ENCODE measurements at places on chromosomes 3 and 15.

- no peak for DNase-seq
These were observed 197.7 kb upstream of the GBE1 start for GRCh38 chr3:81958972-81959640.

GRCh38 chr15:97840501-97840900 is 120.0 kb upstream of the ARRDC4 start:
- DNase-seq, result no peak

DNA sequence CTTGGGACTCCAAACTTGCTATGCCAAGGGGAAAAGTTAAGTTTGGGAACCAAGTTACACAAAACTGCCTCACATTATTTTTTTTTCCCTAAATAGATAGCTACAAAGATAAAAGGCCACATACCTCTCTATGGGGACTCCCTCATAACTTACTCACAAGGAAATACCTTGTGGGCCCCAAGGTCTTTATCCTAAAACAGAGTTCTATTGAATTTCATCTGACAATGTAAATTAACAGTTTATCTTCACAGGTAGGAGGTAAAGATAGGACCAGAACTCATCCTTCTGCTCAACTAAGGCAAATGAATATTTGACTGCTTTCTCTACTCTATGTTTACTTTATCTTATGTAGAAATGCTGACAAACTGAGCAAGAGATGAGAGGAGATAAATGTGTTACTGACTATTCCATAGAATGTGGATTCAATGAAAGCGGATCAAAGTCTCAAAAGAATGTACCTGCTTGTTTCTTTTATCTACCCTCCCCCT is 1278.0 kb downstream of the OTOL1 start:
- no peak for DNase-seq

GRCh38 chr3:177284383-177284881 is 87.2 kb upstream of the TBL1XR1 start:
- no peak for DNase-seq

DNA sequence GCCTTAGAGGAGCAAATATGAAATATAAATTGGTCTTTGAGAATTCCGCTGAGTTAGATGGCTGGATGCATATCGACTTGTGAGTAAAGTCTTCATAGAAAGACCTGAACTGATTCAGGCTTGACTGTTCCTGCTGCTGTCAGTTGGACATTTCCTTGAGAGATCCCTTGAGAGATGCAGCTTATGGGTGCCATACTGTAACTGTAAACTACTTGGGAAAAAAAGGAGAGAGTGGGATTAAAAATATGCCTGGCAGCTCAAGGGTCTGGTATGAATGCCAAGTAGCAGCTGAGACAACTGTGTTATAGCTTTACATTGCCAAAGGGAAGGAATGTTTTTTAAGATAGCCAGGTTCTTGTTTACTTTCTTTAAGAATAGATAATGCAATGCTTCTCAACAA is 926.6 kb downstream of the EPHA3 start:
- no peak for DNase-seq

- DNase-seq, result no peak
These were observed 47.2 kb downstream of the PPARG start for GRCh38 chr3:12336099-12336498.

DNA sequence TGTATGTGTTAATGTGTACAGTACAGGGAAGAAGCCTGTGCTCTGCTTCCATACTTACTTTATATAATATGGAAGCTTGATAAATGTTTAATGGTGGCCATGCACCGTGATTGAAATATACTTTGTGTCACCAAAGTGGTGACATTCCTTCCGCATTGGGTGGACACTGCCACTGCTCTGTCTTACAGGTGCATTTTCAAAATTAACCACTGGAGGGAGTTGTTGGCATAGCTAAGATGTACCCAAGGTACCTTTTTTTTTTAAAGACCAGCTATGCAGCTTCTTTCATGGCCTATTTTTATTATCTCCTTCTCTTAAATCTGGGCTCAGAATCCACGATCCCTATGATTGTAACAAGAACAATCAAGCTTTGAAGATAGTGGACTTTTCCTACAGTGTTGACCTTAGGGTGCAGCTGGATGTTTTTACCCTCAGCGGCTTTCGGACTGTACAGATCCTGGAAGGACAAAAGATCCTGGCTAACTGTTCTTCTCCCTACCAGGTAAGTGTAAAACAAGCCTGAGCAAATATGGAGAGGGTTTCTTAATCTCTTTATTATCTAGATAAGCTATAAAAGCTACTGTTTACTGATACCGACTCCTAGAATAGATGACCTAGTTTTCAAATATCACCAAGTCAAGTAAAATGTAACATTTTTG is 21.6 kb upstream of the PAK6 start:
- DNase-seq, result no peak

GRCh38 chr3:147616998-147617619 is 207.9 kb downstream of the ZIC1 start:
- no peak for DNase-seq

- DNase-seq, result no peak
These were observed 104.2 kb downstream of the CBLB start for GRCh38 chr3:105764378-105765307.

DNA sequence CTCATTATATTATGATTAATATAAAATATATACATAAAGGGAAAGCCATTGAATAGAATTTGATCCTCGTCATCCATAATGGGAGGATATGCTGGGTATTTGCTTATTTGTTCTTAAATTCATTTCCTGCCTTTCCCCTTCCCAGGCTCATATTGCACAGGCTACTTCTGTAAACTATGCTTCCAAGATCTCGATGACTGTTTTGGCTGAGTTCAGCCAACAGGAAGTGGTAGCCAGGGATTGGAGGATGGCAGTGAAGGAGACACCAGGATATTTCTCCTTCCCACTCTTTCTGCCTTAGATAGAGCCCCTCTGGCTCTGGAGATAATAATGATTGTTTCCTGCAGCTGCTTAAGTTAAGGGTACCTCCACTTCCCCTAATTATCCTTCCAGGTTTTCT is 44.3 kb upstream of the DYNC1LI1 start:
- no peak for DNase-seq

DNA sequence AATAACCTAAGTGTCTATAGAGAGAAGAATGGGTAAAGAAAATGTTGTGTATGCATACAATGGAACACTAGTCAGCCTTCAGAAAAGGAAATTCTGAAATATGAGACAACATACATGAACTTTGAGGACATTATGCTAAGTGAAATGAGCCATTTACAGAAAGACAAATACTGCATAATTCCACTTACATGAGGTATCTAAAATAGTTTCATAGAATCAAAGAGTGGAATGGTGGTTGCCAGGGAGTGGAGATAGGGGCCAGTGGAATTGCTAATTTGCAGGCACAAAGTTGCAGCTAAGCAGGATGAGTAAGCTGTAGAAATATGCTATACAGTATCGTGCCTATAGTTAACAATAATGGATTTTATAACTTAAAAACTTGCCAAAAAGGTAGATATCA is 779.6 kb upstream of the ARPP21 start:
- no peak for DNase-seq

- no peak for DNase-seq
These were observed 26.0 kb downstream of the TM4SF18 start for GRCh38 chr3:149307435-149307783.

DNA sequence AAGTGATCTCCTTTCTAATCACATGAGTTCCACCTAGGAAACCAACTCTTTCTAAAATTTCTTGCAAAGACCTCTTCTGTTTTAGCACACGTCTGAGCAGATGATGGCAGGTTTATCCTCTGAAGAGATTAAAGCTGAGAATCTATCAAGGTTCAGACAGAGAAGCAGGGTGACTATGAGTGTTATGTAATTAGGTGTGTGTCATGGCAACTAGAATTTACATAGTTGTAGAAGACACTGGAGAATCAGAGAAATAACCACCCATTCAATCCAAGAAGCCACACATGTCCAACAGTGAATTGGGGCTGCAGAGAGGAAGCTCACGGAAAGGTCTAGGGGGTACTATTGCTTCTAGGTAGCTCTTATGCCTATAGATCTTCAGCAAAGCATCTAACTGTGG is 600.5 kb downstream of the PYDC2 start:
- no peak for DNase-seq

- DNase-seq, result no peak
These were observed 362.1 kb upstream of the AGTR1 start for GRCh38 chr3:148335612-148336011.

- no peak for DNase-seq
These were observed 102.5 kb upstream of the SOX2 start for GRCh38 chr3:181609030-181609767.

GRCh38 chr3:15903759-15904720 is 106.3 kb upstream of the ANKRD28 start:
- DNase-seq, result no peak

DNA sequence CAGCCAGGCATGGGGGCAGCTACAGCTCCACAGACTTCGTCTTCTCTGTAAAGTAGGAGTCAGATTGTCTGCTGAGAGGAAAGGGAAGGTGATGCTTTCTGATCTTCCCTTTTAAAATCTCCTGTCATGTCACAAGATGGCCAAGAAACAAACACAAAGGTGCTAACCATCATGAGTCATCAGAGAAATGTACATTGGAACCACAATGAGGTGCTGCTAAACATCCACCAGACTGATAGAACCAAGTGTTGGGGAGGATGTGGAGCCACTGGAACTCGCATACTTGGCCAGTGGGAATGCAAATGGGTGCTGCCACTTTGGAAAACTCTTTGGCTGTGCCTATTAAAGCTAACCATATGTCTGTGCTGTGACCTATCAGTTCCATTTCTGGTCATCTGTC is 268.8 kb downstream of the SLCO3A1 start:
- no peak for DNase-seq

DNA sequence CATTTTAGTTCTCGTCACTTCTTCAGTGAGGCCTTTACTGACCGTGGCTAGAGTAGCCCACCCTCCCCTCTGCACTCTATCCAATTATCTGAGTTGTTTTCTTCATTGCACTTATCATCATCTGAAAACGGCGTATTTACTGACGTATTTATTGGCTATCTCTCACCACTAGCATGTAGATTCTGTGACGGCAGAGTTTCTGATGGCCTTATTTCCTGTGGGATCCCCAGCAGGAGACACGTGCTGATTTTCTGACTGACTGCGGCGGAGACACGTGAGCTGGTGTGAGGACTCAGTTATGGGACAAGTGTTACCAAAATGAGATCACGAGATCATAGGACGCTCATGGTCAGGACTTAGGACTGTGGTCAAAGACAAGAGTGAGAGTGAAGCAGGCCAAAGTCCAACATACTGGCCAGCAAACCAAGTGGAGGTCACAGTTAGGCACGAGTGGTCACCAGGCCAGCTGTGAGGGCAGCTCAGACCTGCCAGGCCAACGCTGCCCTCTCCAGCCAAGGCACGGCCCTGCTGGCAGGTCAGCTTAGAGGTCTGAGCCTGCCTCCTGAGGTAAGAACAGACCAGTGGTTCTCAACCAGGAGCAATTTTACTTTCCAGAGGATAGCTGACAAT is 50.6 kb upstream of the BNIP2 start:
- no peak for DNase-seq

DNA sequence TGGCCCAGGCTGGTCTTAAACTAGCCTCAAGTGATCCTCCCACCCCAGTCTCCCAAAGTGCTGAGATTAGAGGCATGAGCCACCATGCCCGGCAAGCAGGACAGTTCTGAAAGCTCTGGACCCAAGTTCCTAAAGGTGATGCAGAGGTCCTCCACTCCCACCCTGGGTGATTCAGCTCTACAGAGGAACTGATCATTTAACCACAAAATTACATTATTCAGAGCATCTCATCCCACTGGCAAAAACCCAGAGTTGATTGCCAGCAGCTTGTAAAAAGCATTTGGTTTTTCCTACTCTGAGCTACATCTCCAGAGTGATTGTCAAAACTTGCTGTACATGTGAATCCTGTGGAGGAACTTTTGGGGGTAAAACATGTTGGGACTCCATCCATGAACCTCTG is 60.2 kb downstream of the SLTM start:
- no peak for DNase-seq

DNA sequence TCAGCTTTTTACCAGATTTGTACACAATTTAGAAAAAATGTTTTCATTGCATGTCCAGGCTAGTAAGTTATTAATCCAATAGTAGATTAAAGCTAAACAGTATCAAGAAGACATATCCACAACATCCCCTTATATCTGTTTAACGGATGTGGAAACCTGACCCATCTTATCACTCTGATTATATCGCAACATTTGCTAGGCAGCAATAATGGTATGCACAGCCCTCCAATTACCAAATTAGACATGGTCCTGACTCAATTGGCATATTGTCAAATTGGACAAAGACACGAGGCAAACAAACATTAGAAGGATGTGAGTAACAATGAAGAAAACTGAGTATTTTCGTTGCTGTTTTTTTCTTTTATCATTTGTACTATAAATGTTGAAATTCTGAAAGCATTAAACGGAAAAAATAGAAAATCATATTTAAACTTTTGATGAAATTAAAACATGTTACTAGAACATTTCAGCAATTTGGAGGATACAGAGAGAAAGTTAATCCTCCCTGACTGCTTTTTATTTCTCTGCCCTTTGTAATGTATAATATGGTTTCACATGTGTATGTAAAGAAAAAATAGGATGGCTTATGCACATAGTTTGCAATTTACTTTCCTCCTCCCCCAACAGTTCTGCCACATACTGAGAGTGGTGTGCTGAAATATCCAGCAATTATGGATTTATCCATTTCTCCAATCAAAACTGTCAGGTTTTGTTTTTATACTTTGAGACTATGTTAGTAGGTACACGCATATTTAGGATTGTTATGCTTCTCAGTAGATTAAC is 633.7 kb downstream of the ZIC1 start:
- DNase-seq, result no peak

- DNase-seq, result no peak
These were observed 27.1 kb downstream of the TPM1 start for GRCh38 chr15:63069616-63070090.

DNA sequence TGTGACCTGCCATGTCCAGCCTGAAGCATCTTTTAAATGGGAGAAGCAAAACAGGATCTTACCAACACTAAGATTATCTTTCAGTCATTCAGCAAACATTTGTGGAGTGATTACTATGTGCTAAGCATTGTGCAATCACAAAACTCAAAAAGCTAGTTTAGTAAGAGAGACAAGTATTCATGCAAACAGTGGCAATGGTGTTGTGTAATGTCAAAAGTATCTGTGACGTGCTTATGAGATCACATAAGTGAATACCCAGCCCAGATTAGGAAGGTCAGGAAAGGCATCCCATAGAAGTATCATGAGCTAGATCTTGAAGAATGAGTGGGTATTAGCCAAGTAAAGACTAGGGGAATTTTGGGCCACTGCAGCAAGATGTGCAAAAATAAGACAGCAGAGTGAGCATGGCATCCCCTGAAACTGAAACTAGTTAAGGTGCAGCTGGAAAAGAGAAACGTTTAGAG is 32.1 kb downstream of the SEC62 start:
- DNase-seq, result no peak

DNA sequence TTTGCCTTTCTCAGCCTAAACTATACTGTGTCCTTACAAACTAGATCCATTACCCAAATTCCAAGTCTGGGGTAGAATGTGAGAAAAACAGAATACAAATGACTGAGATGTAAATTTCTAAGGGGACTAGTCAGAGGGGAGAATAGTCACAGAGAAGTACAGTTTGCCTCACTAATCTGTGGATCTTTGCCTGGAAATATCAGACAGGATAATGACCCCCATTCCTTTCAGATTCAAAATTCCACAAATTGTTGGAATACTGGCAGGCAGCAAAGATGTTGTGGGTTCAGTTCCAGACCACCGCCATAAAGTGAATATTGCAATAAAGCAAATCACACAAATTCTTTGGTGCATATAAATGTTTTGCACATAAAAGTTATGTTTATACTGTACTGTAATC is 762.8 kb upstream of the NR2F2 start:
- no peak for DNase-seq
